ENCODE measurements at places on chromosomes 13 and 19.
A peak's percentile ranks its signal among the peaks of the same experiment; 100 is the strongest.

DNA sequence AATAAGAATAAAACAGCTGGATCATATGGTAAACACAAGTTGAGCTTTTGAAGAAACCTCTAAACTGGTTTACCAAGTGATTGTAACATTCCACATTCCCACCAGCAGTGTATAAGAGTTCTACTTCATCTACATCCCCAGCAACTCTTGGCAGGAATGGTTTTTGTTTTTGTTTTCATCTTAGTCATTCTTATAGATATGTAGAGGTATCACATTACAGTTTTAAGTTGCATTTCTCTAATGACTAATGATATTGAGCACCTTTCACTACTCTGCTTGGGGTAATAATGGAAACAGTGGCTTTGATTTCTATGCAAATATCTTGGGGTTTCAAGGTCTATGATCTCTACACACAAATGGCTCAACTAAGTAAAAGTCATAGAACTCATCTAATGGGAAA is 614.5 kb downstream of the TBC1D4 start:
- peak; percentile 37 for DNase-seq

- peak; percentile 56 for DNase-seq
These were observed 285.7 kb downstream of the TBC1D4 start for GRCh38 chr13:75196147-75196837.

- no peak for DNase-seq
These were observed 553.1 kb downstream of the IRS2 start for GRCh38 chr13:109233293-109233692.

DNA sequence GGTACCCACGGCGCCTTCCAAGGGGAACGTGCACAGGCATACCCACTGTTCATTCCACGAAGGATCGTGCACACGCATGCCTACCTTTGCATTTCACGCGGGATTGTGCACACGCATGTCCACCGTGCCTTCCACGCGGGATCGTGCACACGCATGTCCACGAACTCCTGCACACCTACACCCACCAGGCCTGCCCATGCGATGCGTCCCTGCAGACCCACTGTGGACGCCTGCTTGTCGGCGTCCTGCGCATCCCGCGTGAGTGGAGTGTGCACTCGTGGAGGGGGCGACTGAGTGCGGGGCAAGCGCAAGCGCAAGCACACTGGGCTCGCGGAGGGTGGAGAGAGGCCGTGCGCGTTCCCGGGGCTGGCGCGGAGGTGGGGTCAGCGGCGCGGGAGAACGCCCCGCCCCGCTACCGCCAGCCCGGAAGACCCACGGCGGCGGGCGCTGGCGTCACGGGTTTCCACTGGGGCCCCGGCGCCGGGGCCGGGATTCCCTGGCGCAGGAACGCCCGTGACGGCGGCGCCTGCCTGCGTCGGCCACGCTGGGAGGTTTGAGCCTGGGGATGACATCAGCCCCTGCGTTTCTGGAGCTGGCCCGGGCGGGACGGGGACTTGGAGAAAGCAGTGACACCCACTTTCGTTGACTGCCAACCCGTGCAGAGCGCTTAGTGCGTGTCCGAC is 18.7 kb downstream of the GADD45B start:
- peak; percentile 80 for DNase-seq

GRCh38 chr19:41307954-41308449 is 2.0 kb upstream of the CCDC97 start:
- no peak for DNase-seq

- DNase-seq, result no peak
These were observed 16.2 kb upstream of the MISP start for GRCh38 chr19:734716-735115.

GRCh38 chr19:35341565-35342225 is 6.0 kb upstream of the FFAR1 start:
- DNase-seq, result no peak

- DNase-seq, result no peak
These were observed 46.5 kb upstream of the RCBTB2 start for GRCh38 chr13:48579165-48579918.

DNA sequence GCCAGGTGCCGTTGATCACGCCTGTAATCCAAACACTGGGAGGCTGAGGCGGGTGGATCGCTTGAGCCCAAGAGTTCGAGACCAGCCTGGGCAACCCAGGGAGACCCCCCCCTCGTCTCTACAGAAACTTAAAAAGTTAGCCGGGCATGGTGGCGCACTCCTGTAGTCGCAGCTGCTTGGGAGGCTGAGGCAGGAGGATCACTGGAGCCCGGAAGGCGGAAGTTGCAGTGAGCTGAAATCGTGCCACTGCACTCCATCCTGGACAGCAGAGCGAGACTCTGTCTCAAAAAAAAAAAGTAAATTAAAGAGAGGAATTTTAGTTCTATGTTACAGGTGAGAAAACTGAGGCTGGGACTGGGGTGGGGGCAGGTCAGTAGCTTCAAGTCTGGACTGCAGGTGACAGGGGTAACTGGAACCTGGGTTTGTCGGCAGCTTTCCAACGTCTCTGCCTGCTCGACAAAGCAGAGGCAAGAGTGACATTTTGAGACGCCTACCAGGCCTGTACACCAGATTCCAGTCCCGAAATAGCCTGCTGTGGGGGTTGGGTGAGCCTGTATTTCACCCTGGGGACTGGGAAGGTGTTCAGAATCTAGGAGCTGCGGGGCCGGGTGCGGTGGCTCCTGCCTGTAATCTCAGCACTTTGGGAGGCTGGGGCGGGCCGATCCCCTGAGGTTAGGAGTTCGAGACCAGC is 1.2 kb downstream of the SELENOW start:
- peak; percentile 25 for DNase-seq

DNA sequence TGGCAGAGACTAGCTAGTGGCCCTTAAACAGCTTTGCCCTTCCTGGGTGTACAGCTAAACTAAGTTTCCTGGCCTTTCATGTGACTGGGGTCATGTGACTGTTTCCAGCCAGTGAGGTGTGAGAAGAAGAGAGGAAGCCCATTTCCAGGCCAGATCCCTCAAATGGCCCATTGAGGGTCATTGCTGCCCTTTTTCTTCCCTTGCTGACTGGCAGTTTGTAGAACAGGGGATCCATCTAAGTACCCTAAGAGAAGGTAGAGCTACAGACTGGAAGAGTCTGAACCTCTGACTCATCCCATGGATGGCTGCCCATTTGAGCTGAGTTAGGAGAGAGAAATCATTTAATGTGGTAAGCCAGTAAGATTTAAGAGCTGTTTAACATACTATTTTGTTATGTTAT is 2.8 kb downstream of the SWSAP1 start:
- DNase-seq, result peak; percentile 94

DNA sequence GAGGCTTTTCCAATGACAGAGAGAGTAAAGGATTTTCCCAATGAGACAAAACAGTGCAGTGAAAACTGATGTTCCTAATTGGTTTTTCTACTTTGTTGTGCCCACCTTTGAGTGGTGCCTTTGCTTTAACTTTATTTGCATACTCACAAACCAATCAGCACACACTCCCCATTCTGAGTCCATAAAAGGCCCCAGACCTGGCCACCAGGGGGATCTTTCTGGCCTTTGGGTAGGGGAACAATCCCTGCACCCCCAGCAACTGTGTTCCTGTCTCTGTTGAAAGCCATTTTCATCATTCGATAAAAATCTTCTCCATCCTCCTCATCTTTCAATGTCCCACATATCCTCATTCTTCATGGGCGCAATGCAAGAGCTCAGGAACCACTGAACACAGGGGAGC is 252.8 kb downstream of the B3GLCT start:
- DNase-seq, result no peak

DNA sequence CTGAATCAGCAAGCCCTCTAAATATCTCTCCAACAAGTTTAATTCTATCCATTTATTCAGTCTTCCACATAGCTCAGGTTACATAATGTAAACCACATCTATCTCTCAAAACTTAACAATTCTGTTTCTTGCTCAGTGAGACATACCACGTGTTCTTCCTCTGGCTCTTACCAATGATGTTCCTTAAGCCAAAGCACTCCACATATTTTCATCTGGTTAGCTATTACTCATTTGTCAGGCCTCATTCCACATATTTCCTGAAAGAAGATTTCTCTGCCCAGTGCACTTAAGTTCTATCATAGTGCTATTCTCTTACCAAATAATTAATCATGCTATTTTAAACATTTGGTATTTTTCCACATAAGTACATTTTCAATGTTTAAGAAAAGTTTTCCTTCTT is 403.3 kb upstream of the ATXN8OS start:
- peak; percentile 37 for DNase-seq

- no peak for DNase-seq
These were observed 156.9 kb downstream of the USP12 start for GRCh38 chr13:27014406-27015359.

GRCh38 chr13:45781553-45782326 is 69.8 kb downstream of the SIAH3 start:
- DNase-seq, result peak; percentile 11

DNA sequence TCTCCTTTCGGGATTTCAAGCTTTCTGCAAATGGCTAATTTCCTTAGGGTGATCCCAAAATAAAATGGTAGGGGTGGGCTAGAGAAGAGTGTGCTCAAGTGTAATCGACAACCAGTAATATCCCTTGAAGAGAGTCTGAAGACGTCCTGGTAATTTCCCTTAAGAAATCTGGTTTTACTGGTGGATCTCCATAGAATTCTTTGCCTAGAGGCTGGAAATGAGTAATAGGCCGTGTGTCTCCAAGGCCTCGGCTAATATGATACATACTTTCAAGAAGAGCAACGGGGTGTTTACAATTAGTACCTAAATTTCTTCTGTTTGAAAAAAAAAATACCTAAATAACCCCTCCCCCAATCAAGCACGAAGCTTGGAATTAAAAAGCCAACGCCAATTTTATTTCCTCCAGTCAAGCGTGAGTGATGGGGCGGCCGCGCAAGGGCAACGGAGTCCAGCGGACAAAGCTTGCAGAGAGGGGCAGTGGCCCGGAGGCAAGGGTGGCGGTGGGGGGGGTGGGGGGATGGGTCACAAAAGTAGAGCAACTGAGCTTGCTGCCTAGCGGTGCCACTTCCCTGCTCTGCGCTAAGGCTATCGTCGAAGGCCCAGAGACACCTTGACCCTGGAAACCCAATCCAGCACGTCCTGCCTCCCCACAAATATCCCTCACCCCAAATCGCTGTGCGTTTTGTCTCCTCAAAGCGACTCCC is 7.8 kb downstream of the SOX21 start:
- no peak for DNase-seq

- no peak for DNase-seq
These were observed 7.6 kb upstream of the PRKD2 start for GRCh38 chr19:46724468-46724867.

DNA sequence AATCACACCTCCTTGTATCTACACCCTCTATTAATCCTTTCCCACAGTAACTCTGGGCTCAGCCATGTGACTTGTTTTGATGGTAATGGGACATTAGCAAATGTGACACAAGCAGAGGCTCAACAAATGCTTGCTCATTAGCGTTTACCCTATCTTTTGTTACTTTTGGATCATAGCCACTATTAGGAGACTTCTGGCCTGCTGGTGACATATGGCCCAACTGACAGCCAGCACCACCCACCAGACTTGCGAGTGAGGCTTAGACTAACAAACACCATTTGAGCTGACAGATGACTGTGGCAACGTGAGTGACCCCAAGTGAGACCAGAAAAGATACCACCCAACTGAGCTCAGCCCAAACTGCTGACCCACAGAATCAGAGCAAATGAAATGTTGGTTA is 154.1 kb downstream of the OLFM4 start:
- DNase-seq, result no peak

DNA sequence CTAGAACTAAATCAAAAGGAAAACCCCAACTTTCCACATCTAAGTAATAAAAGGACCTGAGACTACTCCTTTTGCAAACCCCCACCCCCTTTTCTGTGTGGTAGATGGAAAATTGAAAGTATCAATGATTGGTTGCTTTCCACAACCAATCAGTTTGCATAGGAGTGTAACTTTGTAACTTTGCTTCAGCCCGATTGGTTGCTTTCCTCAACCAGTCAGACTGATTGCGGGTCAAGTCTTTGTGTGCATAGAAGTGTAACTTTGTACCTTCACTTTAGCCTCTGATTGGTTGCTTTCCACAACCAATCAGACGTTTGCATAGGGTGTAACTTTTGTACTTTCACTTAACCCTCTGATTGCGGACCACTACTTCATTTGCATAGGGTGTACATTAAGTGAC is 8.0 kb upstream of the B3GLCT start:
- DNase-seq, result no peak

DNA sequence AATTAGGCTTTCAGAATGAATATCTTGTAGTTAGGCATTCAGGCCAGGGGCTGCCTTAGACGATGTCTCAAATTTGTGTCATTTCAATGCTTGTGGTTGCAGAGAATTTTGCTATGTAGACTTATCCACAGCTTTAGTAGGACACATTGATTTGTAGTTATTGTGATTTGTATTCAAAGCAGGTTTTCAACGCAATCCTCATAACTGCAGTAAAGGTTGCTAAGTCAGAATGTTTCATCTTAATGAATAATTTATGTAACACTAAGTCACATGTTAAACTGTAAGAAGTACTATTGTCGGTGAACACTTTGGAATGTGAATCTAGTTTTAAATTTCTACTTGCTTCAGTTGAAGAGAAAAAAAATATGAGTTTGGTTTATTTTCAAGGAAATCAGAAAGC is 1117.2 kb upstream of the SPRY2 start:
- DNase-seq, result no peak

DNA sequence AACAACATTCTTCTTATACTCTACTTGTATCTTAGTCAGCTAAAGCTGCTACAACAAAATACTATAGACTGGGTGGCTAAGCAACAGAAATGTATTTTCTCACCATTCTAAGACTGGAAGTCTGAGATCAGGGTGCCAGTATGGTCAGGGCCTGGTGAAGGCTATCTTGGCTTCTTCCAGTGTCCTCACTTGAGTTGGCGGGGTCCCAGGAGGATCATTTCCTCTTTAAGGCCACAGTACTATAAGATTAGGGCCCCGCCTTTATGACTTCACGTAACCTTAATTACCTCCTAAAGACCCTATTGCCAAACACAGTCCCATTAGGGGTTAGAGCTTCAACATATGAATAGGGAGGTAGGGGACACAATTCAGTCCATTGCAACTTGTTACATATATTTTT is 30.7 kb upstream of the DOCK9 start:
- no peak for DNase-seq

- DNase-seq, result no peak
These were observed 19.6 kb upstream of the C19orf33 start for GRCh38 chr19:38284422-38284821.

DNA sequence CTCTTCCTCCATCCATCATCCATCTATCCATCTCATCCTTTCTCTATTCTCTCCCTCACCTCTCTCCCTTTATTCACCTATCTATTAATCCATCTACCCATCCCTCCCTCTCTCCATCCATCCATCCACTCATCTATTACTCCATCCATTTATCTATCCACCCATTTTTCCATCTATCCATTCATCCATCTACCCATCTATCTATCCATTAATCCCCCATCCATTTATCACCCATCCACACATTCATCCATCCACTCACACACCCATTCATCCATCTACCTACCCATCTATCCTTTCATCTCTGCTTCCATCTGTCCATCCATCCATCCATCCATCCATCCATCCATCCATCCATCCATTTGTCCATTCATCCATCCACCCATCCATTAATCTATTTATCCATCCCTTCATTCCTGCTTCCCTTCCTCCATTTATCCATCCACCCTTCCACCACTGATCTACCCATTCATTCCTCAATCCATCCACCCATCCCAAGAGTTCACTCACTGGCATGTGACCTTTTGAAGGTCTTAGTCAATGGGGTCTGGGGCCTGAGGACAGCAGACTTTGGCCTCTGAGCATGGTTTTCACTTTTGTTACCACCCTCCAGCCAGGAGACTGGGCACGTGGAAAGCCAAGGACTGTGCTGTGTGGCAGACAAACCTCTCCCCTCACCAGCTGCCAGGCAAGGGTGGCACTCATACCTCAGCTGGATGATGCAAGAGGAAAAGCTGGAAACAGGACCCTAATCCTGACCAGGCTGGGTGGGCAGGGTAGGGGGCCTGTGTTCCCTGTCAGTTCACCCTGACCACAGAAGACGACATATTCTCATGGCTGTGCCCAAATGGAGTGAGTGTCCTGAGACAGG is 126.7 kb downstream of the URI1 start:
- no peak for DNase-seq

Measured in fibroblast of skin of right quadriceps (primary cell).